H7 (cell line): ENCODE measurements at places on chromosomes 4 and X.

- DNase-seq = no peak
Measured at GRCh38 chr4:148539387-148539786, 97.2 kb upstream of the NR3C2 start.

DNA sequence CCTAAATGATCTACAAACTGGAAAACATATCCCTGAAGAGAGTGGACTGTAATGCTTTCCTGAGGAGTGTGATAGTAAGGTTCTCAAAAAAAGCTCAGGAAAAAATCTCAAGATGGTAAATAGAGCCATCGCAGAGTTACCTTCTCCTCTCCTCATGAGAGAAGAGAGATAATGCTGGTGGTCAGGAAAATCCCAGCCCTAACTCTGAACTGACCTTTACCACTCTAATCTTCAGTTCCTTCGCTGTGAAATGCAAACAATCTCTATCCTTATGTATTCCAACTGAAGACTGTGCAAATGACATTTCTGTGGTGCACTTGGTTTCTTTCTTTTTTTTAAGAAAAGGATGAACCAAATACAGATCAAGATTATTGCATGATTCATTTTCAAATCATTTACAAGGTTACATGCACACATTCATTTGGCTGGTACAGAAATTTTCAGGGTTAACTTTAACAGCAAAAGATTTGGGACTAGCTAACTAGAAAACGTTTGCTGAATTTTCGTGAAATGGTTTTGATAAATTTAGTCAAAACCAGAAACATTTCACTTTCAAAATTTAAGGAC lies 8.3 kb downstream of the PPM1K start:
- no peak for DNase-seq

GRCh38 chr4:109989044-109989443 lies 76.4 kb downstream of the EGF start:
- DNase-seq = no peak

- no peak for DNase-seq
Measured at GRCh38 chrX:79182071-79182470, 37.6 kb downstream of the GPR174 start.
